Activated CD8-positive, alpha-beta T cell treated with anti-CD3 and anti-CD28 coated beads for 36 hours (primary cell): ENCODE measurements at places on chromosomes 2 and 18. TPM values are rescaled to one million over a fixed set of nuclear protein-coding genes. Genes with fewer than 3 reads are reported as not detected.

DNA sequence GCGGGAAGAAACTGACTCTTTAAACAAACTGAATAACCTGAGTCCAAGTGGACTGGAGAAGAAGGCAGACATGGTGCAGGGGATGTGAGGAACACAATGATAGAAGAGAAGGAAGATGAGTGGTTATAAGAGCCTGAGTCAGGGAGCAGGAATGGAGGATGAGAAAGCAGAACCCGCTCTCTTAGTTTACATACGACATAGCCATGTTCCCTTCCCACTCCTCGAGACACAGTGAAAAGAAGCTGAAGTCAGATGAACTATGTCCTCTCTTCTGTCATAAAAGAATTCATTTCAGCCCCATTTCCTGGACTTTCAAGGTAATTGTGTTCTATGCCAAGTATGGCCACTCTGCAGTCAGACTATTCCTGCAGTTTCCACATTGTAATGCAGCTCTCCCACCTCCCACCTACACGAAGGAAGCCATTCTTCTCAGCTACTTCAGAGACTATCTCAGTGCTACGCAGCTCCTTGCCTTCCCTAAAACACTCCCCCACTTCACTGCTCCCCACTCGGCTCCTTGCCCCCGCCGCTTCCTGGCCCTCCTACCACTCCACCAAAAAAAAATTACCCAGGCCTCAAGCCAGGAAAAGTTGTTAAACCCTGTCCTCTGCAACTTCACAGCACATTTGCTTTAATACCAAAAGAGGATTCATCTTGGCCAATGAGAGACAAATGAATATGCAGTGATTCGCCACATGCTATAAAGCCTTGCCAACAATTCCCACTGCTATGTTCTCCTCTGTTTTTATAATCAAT, 323.4 kb upstream of the EPHA4 start:
- no peak for DNase-seq

GRCh38 chr2:230873661-230874401, 9.1 kb downstream of the ITM2C start:
- DNase-seq, result peak; percentile 56

DNA sequence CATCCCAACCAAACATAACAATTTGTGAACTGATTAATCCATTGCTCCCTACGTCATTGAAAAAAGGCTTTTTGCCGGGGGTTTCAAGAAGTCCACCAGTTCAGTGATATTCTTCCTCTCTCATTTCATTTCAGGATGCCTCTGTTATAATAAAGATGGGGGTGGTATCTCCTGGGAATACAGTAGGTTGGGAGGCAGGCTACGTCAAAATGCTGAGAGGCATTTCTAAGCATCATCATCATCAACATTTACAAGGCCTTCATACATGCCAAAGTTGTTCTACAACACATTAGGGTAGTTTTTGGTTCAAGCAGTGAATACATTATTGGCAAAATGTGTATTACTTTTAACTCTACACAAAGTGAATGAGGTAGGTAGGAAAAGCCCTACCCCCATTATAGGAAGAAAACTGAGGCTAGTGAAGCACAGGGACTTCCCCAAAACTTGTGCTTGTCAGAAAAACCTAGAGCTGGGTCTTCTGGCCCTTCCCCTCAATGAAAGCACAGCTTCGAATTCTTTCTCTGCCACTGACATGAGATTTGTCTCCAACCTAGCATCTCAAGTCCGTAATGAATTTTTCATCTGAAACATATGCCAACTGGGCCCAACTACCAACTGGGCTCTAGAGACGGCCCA, 11.3 kb downstream of the OSR1 start:
- DNase-seq, result no peak

DNA sequence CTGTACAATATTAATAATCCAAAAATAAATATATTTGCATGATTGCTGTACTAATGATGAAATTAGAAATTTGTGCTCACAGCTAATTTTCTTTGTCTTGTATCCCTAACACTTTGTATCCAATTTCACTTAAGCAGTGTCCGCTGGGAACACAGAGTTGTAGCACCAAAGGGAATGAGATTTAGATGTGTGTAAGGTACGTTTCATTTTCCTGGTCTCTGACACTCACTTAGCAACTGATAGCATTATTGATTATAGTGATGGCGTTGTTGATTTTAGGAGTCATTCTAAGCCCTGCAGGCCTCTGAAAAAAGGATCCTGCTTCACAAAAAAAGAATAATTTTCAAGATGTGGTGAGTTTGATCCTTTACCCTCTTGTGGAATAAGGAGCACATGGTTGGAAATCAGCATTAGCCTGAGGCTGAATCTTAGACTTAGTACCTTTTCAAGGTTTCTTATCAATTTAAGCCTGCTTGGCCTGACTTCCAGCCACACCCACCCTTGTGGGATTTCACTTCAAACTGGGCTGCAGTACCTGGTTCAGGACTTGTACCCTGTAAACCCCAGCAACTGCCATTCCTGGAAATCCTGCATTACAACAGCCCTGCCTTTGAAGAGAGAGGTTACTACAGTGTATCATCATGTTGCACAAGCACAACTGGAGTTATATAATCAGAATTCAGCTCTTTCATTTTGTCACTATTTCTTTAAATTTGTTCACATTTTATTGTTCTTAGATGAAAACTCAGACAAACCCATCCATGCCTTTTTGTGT, 116.2 kb downstream of the RND3 start:
- no peak for DNase-seq

GRCh38 chr2:31922542-31923408, 88.0 kb downstream of the MEMO1 start:
- DNase-seq, result no peak

GRCh38 chr2:231557571-231558217, 27.4 kb upstream of the NMUR1 start:
- peak; percentile 74 for DNase-seq

DNA sequence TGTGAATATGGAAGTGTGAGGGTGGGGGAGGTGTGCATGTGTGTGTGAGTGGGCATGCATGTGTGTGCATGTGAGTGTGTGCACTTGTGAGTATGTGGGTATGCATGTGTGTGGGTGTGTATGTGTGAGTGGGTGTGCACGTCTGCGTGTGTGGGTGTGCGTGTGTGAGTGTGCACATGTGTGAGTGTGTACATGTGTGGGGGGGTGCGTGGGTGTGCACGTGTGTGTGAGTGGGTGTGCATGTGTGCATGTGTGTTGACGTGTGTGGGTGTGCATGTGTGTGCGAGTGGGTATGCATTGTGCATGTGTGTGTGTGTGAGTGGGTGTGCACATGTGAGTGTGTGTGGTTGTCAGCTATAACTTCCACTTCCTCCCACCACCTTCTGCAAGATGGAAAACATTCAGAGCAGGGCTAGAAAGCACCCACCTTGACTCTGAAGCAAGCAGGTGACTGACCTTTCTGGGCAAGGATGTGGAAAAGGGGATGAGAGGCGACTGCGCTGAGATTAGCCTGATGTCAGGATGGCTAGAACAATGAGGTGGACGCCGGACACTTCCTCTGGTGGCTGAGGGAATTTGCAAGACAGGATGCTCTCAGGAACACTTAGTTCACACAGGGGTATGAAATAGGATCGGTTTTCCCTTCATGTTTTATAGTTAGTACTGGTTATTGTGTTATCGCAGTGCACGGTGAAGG, 103.6 kb downstream of the ACKR3 start:
- no peak for DNase-seq

DNA sequence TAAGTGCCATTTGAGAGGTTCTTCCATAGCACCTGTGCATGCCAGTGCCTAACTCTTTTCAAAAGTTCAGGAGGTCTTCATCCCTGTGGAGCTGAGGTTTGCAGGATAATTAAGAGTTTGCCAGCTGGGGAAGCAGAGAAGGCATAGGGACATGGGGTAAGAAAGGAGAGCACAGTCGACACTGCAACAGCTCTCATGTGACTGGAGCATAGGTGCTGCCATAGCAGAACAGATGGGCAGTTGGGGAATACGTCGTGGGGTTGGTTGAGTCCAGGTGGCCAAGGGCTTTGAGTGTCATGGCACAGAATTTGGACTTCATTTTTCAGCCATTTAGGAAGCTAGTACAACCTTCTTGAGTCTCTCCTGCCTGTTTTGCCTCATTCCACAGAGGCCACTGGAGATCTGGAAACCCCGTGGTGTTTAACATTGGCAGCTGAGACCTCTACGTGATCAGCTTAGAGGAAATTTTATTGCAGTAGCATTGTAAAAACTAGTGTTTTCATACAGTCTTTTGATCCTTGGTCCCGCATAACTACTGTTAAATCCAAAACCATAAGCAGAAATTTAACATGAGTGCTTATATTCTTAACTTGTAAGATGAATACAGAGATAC, 65.1 kb downstream of the CRIM1 start:
- no peak for DNase-seq

DNA sequence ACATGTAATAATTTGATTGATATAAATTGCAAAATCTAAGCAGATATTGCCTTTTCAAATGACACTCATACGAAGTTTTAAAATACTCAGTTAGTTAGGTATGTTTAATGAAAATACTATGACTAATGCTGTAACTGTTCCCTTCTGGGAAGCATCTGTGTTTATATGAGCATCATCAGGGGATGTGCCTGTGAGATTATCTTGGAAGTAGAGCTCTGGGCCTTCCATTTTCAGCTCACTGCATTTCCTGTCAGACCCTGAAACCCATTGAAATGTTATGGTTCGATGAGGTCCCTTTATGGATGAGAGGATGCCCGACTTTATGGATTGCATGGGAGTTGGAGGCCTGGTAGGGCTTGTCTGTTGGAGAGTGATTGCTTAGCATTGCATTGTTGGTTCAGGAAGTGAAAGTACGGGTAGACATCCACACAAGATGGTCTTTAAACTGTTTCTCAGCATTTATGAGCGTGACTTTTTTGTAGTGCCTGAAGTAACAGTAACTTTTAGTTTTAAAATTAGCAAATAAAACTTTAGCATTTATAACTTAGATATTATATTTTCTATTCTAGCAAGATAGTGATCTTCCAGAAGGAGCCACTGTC, 28.7 kb downstream of the ELP2 start:
- DNase-seq, result no peak

DNA sequence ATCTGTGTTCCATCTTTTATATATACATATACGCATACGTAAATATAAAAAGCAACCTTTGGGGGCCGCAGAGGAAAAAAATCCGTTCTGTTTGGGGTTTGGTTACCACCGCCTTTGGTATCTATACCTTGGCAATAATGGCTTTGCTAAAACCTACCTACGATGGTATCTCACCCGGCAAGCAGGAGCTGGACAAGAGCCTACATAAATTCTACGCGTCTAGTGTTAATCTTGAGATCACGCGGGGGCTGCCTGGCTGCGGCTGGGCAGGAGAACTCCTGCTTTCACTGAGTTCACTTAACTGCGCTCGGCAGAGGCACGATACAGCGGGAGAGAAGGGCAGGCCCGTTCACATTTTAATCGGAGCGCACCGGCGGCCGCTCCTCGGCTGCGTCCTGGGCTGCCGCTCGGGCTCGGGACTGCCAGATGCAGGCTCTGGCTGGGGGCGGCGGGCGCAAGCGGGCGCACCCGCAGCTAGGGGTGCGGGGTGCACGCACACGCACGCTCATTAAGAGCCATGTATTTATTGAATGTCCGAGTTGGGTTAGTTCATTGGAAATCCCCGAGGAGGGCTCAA, 1.7 kb upstream of the POU3F3 start:
- peak; percentile 30 for DNase-seq

DNA sequence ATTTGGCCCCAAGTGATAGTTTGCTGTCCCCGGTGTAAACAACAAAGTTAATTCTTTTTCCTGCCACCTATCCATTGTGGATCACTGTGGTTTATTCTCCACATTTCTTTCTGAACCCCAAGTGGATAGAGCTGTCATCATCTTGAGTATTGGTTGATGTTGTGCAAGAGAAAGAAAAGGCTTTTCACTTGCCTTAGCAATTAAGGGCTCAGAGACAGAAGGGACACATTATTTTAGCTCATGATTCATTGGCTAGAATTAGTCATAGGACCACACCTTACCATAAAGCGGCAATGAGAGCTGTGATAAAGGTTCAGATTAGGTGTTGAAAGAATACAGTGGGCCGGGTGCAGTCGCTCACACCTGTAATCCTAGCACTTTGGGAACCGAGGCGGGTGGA, 442.1 kb upstream of the DCC start:
- DNase-seq, result no peak

DNA sequence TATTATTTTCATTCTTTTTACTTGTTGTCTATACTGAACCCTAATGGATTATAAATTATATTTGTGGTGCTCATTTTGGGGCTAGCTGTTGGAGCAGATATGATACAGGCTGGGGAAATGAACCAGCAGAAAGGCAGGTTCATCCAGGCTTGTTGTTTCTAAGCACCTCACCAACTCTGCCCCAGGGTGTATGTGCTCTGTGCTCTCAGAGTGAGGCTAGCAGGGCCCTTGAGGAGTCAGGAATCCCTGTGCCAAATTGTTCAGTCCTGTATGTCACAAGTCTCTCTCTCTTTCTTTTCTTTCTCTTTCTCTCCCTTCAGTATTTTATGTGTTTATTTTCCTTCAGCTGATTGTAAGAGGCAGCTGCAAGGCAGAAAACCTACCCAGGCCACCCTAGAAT, 181.1 kb upstream of the DPP10 start:
- DNase-seq, result no peak

GRCh38 chr18:45127405-45127804, 446.7 kb downstream of the SETBP1 start:
- no peak for DNase-seq

- no peak for DNase-seq
Observed at GRCh38 chr18:23756590-23757436, 67.6 kb downstream of the LAMA3 start.

The C2orf66 gene
- total RNA-seq, result not detected

The NPAS2 gene
- total RNA-seq, result 15.2 TPM

The GNAL gene
- total RNA-seq, result not detected

The ZAP70 gene
- 218 TPM for total RNA-seq

The BOLA3 gene
- total RNA-seq, result 131 TPM

The TUBB8B gene
- not detected for total RNA-seq

The RNF144A gene
- 36.5 TPM for total RNA-seq

The DCDC2C gene
- total RNA-seq, result not detected
